ENCODE measurements at places on chromosomes 1 and 21. TPM values are rescaled to one million over a fixed set of nuclear protein-coding genes. Genes with fewer than 3 reads are reported as not detected.

- DNase-seq, result peak; percentile 78
Measured at GRCh38 chr1:156480411-156481192, 20.0 kb downstream of the MEF2D start.

DNA sequence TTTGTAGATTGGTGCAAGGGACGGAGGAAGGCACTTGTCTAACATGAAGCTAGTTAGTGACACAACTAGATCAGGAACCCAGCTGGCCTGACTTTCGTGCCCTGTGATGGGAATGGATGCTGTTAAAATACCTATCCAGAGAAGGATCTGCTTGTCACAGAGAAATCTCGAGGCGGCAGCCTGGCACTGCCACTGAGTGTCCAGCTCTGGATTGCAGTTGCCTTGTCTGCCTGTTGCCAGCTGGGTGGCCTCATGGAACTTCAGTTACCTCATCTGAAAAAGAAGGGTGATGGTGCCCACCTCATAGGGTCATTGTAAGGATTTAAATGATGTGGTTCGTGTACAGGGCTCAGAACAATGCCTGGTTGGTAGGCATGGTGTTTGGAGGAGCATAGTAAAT, 2.4 kb upstream of the PKP1 start:
- no peak for DNase-seq

GRCh38 chr1:244778344-244778743, 57.1 kb upstream of the COX20 start:
- DNase-seq, result no peak

DNA sequence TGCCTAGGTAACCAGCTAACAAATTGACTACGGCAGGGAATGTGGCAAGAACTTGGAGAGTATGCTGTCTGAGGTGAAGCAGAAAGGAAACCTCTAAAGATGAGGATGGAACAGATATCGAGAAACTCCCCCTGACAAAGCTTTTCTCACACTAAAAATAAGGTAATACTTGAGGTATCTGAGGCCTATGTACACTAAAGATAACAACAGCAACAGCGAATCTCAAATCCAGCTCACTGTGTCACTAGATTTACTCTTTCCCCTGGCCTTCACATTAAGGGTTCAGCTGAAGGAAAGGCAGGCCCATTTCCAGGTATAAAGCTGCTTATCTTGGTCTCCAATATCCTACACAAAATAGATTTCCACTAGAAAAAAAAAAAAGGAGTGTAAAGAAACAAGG, 518.0 kb downstream of the KCNT2 start:
- DNase-seq, result no peak

GRCh38 chr1:147242449-147243227, at the start of gene CHD1L:
Gene CHD1L (plus strand): TSS chr1:147242684. CDS start chr1:147242704, 20 bp downstream.
- peak; percentile 92 for DNase-seq

DNA sequence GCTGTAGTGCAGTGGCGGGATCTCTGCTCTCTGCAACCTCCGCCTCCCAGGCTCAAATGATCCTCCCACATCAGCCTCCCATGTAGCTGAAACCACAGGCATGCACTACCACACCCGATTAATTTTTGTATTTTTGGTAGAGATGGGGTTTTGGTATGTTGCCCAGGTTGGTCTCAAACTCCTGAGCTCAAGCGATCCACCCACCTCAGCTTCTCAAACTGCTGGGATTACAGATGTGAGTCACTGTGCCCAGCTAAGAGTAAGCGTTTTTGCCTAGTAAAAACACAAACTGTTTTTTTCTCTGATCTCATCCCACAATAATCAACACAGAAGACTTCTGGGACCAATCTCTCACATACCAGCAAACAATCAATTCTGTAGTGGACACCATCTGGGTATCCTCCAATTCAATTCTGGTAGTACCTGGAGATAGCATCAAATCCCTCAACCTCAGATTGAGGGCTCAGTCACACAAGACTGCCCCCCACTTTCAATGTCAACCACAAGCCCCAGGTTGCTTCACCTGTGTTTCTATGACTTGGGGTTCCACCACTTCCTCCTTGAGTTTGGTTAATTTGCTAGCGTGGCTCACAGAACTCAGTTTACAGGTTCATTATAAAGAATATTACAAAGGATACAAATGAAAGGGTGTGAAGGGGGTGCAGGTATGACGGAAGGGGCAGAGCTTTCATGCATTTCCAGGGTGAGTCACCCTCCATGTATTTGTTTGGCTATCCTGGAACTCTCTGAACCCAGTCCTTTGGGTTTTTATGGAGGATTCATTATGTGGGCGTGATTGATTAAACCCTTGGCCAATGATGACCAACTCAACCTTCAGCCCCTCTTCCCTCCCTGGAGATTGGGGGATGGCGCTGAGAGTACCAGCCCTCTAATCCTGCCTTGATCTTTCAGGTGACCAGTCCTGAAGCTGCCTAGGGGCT, 40.0 kb upstream of the RHOU start:
- DNase-seq, result no peak

GRCh38 chr1:64955097-64956009, 11.0 kb downstream of the JAK1 start:
- no peak for DNase-seq

DNA sequence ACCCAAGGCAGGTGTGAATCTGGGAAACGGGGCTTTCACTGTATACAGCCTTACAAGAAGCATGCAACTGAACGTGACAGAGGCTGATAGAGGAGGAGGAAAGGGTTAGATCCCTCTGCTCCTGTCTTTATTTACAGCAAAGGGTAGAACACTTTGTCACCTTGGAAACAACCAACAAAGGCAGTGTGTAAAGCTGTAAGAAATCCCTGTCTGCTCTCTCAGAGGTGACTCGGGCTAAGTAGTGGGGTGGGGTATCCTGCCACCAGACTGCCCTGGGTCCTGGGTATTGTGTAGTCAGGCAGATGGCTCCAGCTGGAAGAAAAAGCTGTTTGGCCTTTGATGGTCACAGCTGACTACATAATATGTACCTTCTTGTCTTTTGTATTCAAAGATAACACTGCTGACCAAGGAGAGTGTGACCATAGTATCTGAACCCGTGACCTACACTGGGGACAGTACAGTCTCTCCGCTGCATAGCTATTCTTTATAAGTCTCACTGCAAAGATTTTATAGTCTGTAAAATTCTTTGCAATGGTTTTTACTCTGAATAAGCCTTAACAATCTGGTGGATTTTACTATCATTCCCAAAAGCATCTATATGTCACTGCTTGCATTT, 22.1 kb upstream of the POU2F1 start:
- no peak for DNase-seq

GRCh38 chr1:64823691-64824476, 79.0 kb downstream of the RAVER2 start:
- DNase-seq, result peak; percentile 65

DNA sequence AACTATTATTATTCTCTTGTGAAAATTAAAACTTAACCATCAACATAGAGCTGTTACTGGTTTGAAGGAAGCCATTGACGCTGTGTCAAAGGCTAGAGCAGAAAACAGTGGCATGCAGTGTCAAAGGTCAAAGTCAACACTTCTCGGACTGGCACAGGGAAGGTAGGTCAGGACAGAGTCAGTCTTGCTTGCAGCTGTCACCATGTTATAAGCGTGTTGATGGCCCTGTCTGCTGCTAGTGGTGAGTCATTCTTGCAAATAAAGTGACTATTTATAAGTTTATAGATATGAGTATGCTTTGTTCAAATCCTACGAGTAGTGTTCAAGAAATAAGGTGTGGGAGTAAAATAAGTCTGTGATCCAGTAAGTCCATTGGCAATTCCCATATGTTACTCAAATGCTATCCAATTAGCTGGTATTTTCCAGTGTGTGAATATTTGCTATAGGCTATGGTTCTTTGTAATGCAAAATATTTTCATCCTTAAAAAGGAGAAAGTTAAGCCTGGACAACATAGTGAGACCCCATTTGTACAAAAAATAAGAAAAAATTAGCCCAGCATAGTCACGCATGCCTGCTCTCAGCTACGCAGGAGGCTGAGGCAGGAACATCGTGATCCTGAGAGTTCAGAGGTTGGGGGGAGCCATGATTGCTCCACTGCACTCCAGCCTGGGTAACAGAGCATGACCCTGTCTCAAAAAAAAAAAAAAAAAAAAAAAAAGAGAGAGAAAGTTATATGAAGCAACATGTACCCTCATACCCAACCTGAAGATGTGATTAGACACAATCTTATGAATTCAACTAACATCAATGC, 26.3 kb upstream of the TINAGL1 start:
- DNase-seq, result no peak

DNA sequence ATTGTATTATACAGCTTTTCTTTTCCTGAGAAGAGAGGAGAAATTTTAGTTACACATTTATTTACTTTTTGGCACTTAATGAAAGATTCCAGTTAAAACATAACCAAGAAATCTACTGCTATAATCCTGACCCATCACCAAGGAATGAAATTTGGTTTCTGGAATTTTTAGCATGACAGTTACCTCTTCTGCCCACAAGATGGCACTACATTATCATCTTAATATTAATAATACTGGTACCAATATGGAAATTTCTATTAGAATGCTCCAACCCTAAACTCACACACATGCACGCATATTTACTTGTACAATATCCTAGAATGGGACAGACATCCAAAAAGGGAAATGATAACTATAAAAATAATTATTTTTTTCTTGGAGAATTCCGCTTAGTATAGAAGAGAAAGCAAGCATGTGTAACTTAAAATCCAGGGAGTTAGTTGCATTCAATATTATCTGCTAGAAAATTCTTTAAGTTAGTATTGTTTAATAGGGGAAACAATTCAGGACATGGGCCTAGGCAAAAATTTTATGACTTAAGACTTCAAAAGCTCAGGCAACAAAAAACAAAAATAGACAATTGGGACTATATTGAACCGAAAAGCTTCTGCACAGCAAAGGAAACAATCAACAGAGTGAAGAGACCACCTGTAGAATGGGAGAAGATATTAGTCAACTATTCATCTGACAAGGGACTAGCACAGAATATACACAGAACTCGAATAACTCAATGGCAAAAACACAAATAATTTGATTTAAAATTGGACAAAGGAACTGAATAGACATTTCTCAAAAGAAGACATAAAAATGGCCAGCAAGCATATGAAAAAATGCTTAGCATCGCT, 37.4 kb downstream of the MAP3K21 start:
- no peak for DNase-seq

- DNase-seq, result no peak
Measured at GRCh38 chr1:203126151-203126865, 1.2 kb upstream of the ADORA1 start.

DNA sequence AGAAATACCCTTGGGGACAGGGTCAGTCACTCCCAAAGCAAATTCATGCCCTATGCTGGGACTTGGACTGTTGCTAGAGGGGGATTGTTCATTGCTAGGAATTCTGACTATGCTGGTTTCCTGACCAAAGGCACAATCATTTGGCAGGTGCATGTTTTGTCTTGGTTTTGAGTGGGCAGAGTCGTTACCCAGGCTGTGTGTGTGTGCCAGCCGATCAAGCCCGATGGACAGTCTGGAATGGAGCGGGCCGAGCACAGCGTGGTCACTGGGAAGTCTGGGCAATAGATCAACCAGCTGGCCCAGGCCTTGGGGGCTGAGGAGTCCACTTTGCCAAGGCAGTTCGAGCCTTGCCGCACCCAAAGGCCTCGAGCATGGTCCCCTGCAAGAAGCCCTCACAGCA, 60.9 kb downstream of the HTR6 start:
- no peak for DNase-seq

- DNase-seq, result no peak
Measured at GRCh38 chr21:19197950-19198349, 794.4 kb upstream of the TMPRSS15 start.

- DNase-seq, result no peak
Measured at GRCh38 chr1:172377565-172377964, 42.9 kb upstream of the C1orf105 start.

GRCh38 chr1:246254854-246255253, 252.2 kb downstream of the SMYD3 start:
- DNase-seq, result no peak

- DNase-seq, result no peak
Measured at GRCh38 chr1:207844371-207844770, 66.6 kb downstream of the CD34 start.

DNA sequence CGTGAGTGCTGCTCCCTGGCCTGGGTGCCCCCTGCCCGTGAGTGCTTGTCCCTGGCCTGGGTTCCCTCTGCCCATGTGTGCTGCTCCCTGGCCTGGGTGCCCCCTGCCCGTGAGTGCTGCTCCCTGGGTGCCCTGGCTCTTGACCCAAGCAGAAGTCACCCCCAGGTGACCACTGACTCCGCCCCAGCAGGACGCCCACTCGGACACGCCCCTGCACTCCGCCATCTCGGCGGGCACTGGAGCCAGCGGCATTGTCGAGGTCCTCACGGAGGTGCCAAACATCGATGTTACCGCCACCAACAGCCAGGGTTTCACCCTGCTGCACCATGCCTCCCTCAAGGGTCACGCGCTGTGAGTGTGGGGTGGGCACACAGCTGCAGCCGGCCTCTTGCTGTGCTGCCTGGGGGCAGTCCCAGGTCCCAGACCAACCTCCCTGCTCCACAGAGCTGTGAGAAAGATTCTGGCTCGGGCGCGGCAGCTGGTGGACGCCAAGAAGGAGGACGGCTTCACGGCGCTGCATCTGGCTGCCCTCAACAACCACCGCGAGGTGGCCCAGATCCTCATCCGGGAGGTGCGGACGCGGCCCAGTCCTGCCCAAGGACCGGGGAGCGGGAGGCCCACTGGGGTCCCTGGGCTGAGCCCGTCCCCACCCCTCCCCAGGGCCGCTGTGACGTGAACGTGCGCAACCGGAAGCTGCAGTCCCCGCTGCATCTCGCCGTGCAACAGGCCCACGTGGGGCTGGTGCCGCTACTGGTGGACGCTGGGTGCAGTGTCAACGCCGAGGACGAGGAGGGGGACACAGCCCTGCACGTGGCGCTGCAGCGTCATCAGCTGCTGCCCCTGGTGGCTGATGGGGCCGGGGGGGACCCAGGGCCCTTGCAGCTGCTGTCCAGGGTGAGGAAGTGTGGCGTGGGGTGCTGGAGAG, 3.9 kb upstream of the MMP23B start:
- DNase-seq, result peak; percentile 46

The MOB3C gene
- 27.8 TPM for total RNA-seq

The C8A gene
- not detected for total RNA-seq

The PDZK1IP1 gene
- total RNA-seq, result not detected

The MAP3K21 gene
- 2.8 TPM for total RNA-seq
